ENCODE measurements at places on chromosomes 5 and 9.
A peak's percentile ranks its signal among the peaks of the same experiment; 100 is the strongest.

DNA sequence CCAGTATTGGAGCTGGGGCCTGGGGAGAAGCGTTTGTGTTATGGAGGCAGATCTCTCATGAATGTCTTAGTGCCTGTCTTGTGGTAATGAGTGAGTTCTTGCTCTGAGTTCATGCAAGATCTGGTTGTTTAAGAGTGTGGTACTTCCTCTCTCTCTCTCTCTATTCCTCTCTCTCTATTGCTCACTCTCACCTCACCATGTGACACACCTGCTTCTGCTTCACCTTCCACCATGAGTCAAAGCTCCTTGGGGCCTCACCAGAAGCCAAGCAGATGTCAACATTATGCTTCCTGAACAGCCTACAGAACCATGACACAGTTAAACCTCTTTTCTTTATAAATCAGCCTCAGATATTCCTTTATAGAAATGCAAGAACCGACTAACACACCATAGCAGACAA lies 242.7 kb upstream of the ADRA1B start:
- DNase-seq: no peak

- DNase-seq: no peak
Observed at GRCh38 chr9:21465859-21466518, 16.1 kb downstream of the IFNE start.

DNA sequence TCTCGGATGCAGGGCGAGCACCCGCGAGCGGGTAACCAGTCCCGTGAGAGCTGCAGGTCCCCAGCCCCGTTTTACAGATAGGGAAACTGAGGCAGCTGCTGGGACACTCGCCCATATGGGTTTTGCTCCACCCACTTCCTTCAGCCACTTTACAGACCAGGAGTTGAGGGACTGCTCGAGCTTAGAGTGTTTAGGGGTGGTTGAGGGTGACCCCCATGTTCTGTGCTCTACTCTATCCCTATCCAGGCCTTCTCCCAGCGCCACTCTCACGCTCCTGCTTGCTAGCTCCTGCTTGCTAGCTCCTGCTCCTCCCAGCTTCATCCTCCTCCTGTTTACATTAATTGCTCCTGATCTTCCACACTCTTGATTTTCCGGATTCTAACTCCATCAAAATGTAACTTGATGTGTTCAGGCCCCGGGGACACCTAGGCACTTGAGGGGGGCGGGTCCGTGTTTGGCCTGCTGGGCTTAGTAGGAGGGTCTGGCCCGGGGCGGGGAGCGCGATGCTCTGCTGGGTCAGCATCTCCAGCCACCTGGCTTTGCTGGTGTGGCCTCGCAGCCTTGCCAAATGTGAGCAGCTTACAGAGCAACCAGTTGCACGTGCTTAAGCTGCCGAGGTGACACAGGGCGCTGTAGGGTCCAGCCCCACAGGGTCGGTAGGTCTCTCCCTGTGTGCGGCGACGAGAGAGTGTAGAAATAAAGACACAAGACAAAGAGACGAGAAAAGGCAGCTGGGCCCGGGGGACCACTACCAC lies 1.5 kb upstream of the PTGES2 start:
- DNase-seq: no peak

DNA sequence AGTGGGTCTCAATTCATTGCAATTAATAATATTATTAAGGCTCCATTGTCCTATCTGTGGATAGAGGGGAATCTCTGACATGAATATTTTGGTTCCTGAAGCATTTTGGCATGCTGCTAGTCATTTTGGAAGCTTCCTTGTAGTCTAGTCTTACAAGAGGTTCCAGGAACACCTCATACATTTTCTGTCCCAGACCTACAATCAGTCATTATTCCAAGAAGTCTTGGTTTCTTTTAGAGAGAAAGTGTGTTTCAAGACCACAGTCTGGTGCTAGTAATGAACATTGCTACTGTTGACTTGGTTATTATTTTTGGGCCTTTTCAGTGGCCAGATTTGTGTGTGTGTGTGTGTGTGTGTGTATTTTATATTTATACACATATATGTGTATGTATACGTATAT lies 98.9 kb downstream of the ERCC6L2 start:
- no peak for DNase-seq

- DNase-seq: no peak
Observed at GRCh38 chr5:13860146-13860545, 84.3 kb downstream of the DNAH5 start.

DNA sequence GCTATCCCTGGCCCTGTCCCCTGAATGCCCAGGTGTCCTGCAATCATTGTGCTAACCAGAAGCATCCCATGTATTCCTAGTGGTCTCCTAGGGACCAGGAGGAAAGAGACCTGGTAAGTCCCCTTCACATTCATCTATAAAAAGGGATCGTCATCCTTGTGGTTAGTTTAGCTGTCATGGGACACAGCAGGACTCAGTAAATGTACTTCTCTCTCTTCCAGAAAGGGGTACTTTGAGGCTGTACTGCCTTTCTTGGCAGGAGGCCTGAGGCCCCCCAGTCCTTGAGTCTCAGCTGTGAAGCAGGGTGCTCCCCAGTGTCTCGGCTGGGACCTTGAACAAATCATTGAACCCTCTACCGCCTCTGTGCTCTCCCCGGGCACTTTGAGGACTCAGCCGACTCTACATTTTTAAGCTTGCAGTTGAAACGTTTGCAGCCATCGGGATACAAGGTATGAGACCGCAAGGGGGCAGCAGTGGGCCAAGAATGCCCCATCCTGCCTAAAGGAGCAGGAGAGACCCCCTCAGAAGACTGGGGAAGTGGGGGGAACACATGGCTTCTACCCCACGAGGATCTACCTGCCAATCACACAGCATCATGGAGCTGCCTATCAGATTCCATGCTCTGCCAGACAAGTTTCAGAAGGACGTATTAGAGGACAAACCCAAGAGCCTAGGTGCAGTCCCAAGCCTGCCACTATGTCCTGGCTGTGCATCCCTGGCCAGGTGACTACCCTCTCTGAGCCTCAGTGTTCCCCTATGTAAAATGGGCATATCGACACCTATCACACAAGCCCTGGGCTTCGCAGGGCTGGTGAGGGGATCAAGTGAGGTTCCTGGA lies 2.4 kb upstream of the PHYKPL start:
- DNase-seq: peak; percentile 91

DNA sequence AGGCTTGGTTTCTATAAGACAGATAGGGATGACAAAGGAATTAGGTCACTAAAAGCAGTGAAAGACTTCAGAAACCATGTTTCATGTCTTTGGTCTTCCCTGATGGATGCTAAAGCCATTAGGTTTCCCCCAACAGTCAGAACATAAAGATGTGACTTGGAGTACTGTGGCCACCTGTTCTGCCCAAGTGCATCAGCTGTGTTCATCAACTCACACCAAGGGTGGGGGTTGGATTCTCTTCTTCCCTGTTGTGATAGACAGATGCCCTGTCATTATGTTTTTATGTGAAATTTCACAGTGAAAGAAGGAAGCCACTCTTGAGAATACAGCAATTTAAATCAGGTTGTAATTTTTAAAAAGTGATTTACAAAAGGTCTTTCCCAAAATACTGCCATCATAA lies 196.8 kb downstream of the SH3GL2 start:
- no peak for DNase-seq

GRCh38 chr9:127876026-127876763 lies 1.3 kb downstream of the AK1 start:
- DNase-seq: no peak

- peak; percentile 81 for DNase-seq
Observed at GRCh38 chr9:113602126-113603047, 138.9 kb downstream of the RGS3 start.

- no peak for DNase-seq
Observed at GRCh38 chr5:132138260-132138659, 64.7 kb downstream of the CSF2 start.

- DNase-seq: no peak
Observed at GRCh38 chr5:6644794-6645241, 11.6 kb downstream of the SRD5A1 start.

GRCh38 chr9:137606005-137606621 lies 627 bp downstream of the ARRDC1 start:
- peak; percentile 43 for DNase-seq

Data from stimulated activated naive CD8-positive, alpha-beta T cell treated with anti-CD3 and anti-CD28 coated beads, Interleukin-15, Interleukin-2, amounts not matched to agents 100 U/mL and 50 U/mL, for 24 hours (primary cell).